ENCODE measurements at places on chromosomes 11 and 22.

DNA sequence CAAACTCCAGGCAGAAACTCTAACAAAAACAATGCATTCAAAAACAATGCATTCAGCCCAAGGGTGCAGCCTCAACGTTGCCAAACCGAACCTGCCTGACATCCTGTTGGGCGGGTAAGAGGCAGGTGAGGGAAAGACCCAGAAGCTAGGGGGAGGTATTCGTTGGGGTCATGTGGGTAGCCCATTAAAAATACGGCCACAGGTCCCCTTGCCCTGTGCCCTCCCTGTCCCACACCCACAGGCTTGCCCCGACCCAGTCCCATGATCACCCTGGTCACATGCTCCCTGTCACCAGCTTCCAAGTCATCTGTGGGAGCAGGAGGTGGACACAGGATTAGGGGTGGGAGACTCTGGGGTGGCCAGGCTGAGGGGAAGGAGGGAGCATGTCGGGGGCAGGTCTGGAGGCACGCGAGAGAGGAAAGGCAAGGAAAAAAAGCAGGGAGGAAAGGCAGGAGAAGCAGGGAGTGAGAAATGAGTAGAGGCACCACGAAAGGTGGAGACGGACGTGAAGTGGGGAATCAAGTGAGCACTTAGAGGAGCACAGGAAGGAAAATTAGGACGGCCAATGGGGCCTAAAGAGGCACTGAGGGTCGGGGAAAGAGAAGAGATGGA lies 683 bp downstream of the PLA2G6 start:
- DNase-seq = peak; percentile 52

GRCh38 chr11:92552942-92553341 lies 328.3 kb downstream of the FAT3 start:
- no peak for DNase-seq

- DNase-seq = no peak
Measured at GRCh38 chr11:35121326-35121865, 17.6 kb upstream of the CD44 start.

- peak; percentile 62 for DNase-seq
Measured at GRCh38 chr22:28034760-28035401, 115.8 kb upstream of the PITPNB start.

GRCh38 chr22:34881453-34881852 lies 184.5 kb upstream of the ISX start:
- no peak for DNase-seq

All from anterior cingulate cortex (tissue), 58 donors.